A549 treated with AZD2906 at 1 μM for 4 hours (cell line): ENCODE measurements at places on chromosomes 13 and 19. TPM values are rescaled to one million over a fixed set of nuclear protein-coding genes. Genes with fewer than 3 reads are reported as not detected.

GZMM gene
- total RNA-seq: 0.29 to 0.47 TPM (median 0.32 TPM) in 4 of 5 replicates, not detected in the other

ZNF490 gene
- 0.50 to 1.3 TPM (median 0.61 TPM) in 5 replicates for total RNA-seq

KIR2DL1 gene
- total RNA-seq: not detected in 5 replicates

CD37 gene
- total RNA-seq: not detected in 5 replicates

PRX gene
- 1.1 to 1.8 TPM (median 1.3 TPM) in 5 replicates for total RNA-seq

KLK14 gene
- total RNA-seq: 0.17 to 0.61 TPM (median 0.33 TPM) in 5 replicates
